Activated CD8-positive, alpha-beta memory T cell treated with anti-CD3 and anti-CD28 coated beads, Interleukin-2, amount 50 U/mL, for 4 hours (primary cell): ENCODE measurements at places on chromosomes 6 and 20.
A peak's percentile ranks its signal among the peaks of the same experiment; 100 is the strongest.

GRCh38 chr6:82507112-82507511 lies 143.5 kb downstream of the TPBG start:
- no peak for DNase-seq

DNA sequence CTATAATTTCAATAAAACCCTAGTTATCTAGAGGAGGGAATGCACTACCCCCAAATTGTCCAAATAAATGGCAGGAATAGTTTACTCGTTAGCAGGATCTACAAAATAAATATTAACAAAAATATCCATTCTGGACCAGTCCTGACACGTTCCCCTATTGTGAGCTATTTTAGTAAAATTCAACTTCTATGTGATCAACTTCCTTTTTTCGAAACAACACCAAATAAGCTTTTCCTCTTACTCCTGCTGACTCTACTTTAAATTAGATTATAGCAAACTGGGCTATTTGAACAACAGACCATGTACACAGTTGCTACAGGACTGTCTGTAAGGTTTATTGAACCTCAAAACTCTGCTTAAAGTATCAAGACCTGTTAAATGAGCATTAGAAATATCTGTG lies 154.3 kb downstream of the IPCEF1 start:
- DNase-seq: no peak

DNA sequence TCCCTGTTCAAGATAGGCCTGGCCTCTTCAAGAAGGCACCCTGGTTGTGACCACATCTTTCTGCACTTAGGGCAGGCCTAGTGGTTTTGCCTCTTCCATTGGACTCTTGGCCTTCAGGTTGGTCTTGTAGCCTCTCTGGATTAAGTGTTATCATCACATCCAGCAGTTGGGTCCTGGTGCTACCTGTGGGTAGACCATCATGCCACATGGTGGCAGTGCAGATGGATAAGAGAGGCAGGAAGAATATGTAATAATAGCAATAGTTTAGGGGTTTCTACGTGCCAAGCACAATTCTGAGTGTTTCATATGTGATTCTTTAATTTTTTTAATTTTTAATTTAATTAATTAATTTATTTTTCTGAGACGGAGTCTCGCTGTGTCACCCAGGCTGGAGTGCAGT lies 28.5 kb upstream of the SNRPB2 start:
- DNase-seq: peak; percentile 21

GRCh38 chr6:131780600-131780999 lies 27.2 kb upstream of the ENPP1 start:
- no peak for DNase-seq

- no peak for DNase-seq
Observed at GRCh38 chr6:134398453-134398852, 80.5 kb upstream of the SGK1 start.

- DNase-seq: no peak
Observed at GRCh38 chr6:132369526-132369925, 31.7 kb downstream of the MOXD1 start.

- DNase-seq: no peak
Observed at GRCh38 chr6:16978686-16979085, 123.2 kb upstream of the STMND1 start.

GRCh38 chr20:40982415-40983145 lies 46.0 kb upstream of the TOP1 start:
- DNase-seq: no peak

- no peak for DNase-seq
Observed at GRCh38 chr6:170151804-170152123, 139.1 kb downstream of the DLL1 start.

DNA sequence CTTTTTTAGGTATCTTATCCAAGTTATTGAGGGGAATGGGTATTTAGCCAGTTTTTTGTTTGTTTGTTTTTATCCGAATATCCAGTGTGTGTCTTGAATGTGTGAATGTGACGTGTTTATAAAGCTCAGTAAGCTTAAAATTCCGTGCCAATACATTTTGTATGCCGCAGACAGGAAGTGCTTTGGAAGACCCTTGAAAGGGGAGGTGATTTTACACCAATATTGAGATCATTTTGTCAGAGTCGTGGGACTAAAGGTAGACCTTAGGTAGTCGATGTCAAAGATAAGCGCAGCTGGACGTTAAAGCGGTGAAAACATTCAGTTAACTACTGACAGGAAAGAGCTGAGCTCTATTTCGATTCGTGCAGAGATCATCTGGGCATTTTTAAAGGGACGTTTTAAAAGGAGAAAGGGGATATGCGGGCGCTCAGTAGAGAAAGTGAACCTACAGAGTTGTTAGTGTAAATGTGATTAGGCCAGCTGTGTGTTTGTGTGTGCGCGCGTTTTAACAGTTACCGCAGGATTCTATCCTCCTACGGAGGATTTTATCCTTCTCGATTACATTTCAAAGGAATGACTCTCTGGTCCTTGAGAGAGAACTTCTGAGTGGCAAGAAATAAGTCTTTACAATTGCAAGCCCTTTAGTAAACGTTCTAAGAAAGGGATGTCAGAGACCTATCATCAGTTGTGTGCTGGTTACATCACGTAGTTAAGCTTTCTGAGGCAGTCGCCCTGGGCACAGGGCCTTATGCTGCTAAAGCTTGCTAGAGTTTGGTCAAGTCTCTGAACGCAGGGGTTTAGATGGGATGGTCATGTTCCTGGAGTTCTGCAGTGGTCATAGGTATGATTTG lies 625 bp upstream of the ECHDC1 start:
- DNase-seq: no peak

- DNase-seq: no peak
Observed at GRCh38 chr6:131917763-131918649, 33.2 kb downstream of the CCN2 start.

DNA sequence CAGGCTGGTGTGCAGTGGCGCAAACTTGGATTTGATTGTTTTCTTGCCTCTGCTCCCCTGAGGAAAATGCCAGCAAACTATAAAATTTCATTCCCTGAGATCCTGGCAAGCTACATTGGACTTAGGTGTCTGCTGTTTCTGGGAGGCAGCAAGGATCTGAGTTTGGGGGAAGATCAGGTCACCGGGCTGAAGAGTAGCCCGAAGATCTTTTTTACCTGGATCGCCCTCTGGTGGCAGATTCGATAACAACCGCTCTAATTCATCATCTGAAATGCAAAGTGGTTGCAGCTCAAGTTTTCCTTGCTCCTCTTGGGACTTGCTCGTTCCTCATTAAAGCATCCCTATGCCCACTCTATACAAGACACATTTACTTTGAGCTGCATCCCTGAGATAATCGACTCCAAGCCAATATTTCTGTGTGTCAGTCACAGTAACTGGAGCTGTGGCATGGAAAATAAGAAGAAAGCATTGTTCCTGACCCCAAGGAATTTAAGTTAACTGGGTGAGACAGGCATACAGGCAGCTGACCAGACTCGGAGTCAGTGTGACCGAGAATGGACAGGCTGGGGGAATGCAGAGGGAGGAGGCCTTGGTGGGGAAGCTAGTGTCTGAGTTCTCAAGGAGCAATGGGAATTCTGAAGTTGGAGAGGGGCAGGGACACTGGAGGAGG lies 131.8 kb upstream of the PROKR2 start:
- peak; percentile 54 for DNase-seq

DNA sequence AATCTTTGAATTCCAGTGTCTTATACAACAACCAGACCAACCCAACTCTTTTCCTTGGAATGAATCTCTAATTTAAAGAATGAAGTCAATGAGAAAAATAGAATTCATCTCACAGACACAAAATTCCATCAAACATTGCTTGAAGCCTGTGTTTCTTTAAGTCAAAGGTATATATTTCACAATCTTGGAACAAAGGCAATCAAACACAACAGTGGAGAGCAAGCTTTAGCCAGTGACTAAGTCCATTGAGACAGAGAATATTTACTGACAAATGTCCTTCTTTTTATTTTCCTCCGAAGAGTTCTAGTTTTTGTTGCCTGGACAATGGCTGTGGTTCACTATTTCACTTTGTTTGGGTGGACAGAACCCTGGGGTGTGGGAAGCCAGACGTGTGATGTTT lies 35.8 kb downstream of the MEP1A start:
- DNase-seq: no peak

DNA sequence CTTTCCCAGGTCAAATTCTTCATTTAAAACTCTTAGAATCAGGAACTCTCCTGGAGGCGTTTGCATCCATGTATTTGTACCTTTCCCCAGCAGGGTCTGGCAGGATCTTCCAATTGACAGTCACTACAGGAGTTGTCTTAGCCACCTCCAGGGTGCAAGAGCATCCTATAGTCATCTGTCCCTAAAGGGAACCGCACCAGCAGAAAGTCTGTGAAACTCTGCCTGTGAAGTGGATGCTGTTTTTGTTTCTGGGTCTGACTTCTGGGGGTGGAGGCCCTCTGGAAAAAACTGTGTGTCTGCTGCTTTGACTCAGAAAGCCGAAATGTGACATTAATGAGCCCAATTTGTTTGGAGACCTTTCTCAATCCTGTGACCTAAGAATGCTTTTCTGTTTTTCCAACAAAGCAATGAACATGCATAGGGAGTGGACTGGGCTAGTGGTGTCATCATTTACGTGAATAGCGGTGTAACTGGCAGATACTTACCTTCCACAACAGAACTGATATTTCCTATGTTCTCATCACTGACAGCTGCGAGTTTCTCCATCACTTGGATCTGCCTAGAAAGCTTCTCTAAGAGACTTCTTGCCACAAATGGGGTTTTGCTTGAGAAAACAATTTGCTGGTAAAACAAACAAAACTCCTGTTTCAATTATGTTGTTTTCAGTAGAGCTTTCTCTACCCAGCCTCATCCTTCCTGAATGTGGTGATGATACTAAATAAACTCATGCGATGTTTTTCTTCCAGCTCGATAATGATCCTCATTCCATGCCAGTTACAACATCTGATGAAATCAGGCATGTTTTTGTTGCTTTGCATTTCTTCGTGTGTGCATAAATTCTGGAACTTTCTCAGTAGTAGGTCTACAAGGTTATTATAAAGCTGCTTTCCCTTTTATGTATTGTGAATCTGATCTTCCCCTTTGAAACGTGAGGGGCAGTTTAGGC lies 33.3 kb upstream of the ARMH2 start:
- DNase-seq: no peak

DNA sequence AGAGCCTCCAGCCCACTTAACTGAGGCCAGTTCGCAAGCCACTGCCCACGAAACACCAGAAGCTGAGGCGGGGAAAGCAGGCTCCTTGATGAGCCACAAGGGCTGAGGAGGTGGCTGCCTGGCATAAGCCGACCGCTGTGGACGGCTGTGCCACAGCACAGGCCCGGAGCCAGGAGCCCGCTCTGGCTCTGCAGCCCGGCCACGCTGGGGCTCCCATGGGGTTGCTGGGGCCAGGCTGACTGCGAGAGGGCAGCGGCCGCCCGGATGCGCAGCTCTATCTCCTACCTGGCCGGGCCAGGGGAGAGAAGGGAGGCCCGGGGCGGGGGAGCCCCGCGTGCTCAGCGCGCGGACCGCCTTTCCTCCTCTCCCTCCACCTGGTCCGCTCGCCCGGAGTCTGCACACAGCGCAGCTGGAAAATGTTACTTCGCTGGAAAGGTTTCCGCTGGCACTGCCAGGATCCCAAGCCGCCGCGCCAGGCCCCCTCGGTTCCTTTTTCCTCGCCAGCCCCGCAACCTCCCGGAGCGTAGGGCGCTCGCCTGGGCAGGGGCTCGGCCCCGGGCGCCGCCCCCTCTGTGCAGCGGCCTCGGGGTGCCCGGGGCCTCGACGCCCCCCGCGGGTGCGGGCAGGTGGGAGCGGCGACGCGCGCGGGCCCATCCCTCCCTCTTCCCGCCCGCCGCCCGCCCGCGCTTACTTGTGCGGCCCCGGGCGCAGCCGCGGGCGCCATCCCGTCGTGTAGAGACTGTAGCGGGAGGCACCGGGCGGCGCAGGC lies 657 bp downstream of the EMILIN3 start:
- no peak for DNase-seq

DNA sequence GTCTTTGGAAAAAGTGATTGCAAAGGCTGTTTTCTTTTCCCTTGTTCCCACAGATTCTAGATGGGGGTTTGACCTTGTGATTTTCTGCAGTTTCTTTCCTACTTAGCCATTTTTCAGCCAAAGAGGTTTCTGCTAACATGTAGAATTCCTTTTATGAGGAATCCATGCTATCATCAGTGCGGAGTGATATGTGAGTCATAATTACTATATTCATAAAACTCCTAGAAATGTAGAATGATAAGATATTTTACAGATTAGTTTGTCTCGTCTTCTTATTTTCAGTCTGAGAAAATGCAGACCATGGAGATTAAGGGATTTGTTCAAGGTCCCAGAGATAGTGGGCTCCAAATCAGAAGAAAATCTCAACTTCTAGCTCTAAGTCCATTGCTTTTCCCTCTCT lies 98.6 kb downstream of the KCNQ5 start:
- DNase-seq: no peak

GRCh38 chr6:168441434-168442391 lies 729 bp downstream of the SMOC2 start:
- no peak for DNase-seq

- peak; percentile 10 for DNase-seq
Observed at GRCh38 chr20:25273046-25273445, 25.2 kb downstream of the PYGB start.

- no peak for DNase-seq
Observed at GRCh38 chr6:93985953-93986352, 566.6 kb upstream of the EPHA7 start.
